Muscle of back (tissue), 13 donors: ENCODE measurements at places on chromosomes 6 and 20.
A peak's percentile ranks its signal among the peaks of the same experiment; 100 is the strongest.

DNA sequence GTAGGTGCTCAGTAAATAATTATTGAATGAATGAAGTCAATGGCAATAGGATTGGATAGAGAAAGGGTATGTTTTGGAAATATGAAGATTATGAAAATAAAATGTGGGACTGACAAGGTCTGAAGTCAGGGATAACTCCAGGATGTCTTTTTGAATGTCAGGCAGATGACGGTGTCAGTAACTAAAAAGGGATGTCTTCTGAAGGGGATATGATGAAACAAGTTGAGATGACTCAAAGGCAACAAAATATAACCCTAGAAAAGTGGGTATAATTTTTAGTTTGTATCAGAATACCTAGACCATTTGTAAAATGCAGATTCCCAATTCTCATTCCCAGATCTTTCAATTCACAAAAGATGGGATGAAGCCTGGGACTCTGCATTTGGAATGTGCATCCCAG is 257.3 kb upstream of the SGK1 start:
- no peak for DNase-seq

DNA sequence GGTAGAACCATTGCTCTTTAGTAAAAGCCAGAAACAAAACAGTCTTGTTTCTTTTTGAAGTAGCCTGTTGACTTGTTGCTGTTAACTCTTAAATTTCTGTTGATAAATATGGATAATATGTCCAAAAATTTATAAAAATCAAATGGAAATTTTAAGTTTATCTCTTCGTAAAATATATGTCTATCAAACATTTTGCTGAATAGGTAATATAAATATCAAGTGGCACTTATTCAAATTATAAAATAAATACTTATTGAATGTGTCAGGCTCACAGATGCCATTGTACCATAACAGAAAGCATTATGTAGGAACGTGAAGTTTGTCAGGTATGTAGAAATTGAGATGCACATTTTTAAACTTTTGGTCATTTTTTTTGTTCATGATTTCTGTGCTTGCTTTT is 216.5 kb downstream of the ARID1B start:
- DNase-seq, result no peak

- no peak for DNase-seq
Measured at GRCh38 chr6:38499529-38500096, 140.1 kb downstream of the BTBD9 start.

DNA sequence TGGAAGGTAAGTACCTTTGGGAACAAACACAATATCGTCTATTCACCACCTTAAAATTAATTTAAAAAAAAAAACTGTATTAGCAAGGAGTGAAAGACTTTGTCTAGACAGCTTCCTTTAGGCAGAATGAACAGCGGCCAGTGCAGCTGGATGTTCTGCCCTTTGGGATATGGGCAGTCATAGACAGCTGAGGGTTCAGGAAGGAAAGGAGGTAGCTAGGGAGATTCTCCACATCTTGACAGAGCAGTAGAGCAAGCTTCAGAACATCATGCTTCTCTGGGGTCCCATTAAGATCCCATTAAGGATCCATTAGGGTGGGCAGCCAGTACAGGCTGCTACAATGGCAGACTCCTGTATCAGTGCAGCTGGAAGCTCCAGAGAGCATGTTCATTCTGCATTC is 46.5 kb upstream of the PLCB4 start:
- DNase-seq, result peak; percentile 11

DNA sequence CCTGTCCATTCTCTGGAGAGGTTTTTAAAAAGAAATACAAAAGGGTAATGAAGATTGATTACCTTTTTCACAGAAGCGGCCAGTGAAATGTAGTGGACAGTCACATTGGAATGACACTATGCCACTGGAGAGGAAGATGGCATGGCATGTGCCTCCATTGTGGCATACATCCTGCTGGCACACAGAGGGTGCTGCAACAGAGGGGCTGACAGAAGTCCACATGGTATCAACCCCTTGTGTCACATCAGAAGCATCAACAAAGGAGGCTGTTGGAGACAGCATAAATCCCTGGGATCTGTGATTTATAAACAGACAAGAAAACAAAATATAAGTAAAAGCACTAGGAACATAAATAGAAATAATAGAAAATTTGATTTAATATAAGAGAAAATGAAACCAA is 594.9 kb downstream of the PHF3 start:
- DNase-seq, result no peak

DNA sequence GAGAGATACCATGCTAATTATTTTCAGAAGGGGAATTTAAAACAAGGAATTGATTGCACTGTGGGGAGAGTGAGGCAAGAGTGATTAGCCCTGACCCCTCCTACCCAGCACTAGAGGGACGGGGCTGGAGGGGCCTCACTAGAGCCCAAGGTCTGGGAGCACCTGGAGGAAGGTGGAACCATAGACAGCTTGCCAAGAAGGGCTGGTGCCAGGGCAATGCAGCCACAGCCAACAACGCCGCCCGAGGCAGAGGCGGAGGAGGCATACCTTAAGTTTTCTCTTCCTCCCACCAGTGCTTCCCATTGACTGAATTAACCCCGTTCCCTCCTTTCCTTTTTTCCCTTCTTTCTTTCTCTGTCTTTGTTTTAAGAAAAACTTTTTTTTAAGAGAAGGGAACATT is 40.0 kb downstream of the IYD start:
- DNase-seq, result no peak

GRCh38 chr6:16669227-16669626 is 92.0 kb downstream of the ATXN1 start:
- no peak for DNase-seq

- DNase-seq, result no peak
Measured at GRCh38 chr6:138685257-138685656, 88.3 kb upstream of the CCDC28A start.

DNA sequence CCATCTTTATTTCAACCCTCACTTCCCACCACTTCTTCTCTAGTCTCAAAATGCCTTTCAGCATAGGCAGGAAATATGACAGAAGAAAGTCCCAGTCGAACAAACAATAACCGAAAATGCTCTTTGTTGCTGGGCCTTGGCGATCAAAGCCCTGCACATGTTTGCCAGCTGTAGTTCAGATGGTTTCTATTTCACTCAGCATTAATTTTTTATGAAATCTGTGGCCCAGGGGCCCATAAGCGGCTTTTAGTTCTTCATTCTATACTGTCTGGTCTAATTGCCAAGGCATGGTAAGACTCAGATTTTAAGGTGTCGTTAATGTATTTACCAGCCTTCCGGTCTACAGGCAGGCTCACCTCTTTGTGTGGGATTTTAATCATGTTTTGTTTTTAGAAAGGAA is 10.9 kb upstream of the F13A1 start:
- DNase-seq, result no peak

DNA sequence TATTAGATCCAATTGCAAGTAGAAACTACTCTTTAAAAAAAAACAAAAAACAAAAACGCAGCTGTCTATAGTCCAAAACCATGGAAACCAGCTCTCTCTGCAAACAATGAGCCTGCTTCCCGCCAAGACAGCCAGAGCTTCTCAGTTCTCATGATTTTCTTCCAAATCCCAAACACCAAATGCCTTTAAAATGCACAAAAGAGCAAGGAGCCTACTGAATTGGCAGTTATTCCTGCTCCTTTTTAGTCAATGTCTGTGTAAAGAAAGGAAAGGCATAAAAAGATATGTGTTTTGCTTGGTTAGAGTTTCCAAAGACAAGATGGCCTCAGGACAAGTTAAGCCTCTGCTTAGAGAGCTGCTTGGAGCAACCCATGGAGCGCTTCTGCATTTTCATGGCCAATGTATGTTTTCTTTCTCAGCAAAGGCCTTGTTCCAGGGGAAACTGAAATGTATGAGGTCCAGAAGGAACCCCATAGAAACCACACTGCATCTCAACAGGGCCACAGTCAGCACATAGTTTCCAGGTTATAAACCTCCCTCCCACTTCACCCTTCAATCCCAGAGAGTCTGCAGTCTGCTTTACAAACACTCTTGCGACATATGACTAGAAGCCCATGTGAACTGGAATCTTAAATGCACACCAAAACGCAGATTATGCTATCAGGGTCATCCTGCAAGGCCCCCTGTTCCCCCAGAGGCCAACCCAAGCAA is 209.3 kb upstream of the TAB2 start:
- DNase-seq, result peak; percentile 62
